ENCODE measurements at places on chromosomes 2 and 18.

DNA sequence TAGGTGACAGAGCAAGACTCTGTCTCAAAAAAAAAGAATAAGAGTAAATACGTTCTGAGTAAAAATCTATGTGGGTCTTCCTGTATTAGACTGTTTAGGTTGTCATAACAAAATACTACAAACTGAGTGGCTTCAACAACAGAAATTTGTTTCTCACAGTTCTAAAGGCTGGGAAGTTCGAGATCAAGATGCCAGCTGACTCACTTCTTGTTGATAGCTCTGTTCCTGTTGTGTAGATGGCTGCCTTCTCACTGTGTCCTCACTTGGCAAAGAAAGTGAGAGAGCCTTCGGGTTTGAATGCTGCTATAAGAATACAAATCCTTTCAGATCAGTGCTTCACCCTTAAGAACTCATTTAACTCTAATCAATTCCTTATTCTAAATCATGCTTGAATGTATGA lies 430.0 kb upstream of the VWC2L start:
- no peak for DNase-seq

DNA sequence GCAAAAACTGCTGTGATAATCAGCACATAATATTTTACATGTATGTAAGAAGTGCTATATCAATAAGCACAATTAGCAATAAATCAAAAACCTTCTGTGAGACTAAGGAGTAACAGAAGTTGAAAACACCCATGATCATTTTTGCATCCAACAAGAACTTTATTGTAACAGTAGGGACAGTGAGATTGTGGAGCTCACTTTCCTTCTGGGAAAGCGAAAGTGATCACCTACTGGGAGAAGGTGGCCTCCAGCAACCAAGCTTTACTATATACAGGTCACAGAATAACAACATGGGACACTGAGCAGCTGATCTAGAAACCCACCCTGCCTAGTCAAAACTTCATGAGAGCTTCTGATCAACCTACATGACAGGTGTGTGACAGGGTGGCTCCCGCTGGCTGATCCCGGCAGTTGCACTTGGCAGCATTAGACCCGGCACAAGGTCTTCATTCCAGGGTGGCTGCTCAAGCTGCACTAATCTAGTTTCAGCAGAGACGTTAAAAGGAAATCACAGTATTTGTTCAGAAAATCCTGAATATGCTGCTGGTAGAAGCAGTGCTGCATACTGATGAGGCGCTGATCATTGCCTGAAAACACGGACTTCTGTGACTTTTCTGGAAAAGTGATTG lies 63.5 kb upstream of the ARL5A start:
- no peak for DNase-seq

DNA sequence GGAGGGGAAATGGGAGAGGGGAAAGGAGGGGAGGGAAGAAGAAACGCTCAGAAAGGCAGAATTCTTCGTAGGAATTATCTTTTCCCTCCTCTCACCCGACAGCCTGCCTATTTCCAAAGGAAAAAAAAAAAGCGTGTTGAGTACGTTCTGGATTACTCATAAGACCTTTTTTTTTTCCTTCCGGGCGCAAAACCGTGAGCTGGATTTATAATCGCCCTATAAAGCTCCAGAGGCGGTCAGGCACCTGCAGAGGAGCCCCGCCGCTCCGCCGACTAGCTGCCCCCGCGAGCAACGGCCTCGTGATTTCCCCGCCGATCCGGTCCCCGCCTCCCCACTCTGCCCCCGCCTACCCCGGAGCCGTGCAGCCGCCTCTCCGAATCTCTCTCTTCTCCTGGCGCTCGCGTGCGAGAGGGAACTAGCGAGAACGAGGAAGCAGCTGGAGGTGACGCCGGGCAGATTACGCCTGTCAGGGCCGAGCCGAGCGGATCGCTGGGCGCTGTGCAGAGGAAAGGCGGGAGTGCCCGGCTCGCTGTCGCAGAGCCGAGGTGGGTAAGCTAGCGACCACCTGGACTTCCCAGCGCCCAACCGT lies at the start of gene GAD1:
GAD1 (plus strand) TSS at position 384 of the 589 bp plus-strand sequence. CDS start 1,705 bp downstream, outside the sequence.
- peak; percentile 36 for DNase-seq

- DNase-seq = no peak
Observed at GRCh38 chr18:45245091-45245511, 370.2 kb upstream of the SLC14A2 start.

GRCh38 chr2:48194641-48195040 lies 288.3 kb upstream of the FBXO11 start:
- no peak for DNase-seq

DNA sequence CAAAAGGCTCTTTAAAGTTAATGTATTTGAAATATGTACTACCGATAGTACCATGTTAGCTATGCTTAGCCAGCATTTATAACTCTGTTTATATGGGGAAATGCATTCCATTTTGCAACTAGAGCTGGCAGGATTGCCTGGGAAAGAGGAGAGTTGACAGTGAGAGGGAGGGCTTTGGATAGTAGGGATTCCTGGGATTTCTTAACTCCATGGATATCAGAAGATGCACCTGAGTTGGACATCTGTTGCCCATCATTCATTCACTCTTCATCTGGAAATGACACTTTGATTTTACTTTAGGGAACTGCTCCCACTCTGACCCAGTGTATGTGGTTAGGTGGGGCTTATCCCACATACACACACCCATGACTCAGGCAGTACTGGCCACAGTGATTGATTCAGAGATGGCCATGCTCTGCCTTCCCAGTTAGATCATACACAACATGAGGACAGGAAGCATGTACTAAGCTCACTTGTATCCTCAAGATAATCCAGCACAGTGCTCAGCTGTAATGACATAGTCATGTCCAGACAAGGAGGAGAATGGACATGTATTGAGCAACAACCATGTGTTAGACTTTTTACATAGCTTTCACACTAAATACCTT lies 248.8 kb downstream of the MREG start:
- DNase-seq = no peak

DNA sequence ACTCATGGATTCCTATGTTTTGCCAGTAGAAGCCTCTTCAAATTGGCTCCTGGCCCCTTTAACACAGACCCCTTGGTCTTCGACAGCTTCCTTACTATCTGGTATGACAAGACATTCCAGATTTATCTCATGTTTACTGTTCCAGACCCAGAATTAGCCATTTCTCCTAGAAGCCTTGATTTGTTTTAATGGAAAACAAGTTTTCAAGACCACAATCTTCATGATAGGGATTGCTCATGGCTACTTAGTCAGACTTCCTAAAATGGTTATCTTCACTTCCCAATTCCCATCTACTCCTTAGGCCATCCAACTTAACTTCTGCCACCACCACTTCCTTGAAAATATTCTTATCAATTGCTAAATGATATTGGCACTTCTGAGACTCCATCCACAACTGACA lies 63.2 kb downstream of the TTC32 start:
- DNase-seq = no peak

GRCh38 chr18:41993151-41993550 lies 38.1 kb downstream of the PIK3C3 start:
- DNase-seq = no peak

DNA sequence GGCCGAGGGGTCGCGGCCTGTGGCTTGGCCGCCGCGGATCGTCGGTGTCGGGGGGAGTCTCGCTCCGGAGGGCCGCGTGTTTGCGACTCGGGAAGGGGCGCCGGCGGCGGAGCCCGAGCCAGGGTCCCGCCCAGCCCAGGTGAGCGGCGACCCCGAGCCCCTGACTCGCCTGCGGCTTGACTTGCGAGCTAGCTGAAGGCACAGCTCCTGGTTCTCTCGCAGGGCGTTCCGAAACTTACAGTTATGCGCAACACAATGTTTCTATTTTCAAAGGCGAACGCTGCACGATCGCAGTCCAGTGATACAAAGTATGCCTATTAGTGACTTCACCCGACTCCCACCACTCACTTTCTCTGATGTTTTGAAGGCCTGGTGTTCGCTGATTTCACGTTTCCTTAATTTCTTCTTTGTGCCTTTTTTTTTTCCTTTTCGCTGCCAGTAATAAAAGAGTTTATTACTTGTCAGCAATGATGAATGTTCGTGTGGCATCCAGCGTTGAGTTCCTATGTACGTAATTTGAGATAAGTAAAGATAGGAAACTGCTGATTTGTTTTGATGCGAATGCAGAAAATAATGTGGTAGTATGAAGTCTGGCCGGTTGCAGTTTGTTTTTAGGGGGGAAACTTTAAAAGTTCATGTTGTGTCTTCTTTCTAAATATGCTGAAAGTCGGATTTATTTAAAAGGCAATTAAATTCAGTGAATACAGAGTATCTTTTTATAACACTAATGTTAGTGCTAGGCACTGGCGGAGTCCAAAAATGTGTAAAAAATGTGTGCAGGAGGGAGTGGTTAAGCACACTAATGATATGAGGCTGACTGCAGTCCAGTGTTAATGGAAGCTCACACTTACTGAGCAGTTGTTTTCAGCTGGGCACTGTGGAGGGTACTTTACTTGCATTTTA lies 706 bp downstream of the UBXN2A start:
- peak; percentile 35 for DNase-seq

- DNase-seq = no peak
Observed at GRCh38 chr18:476251-476664, 24.2 kb downstream of the COLEC12 start.

- DNase-seq = no peak
Observed at GRCh38 chr2:119485336-119486110, 38.8 kb downstream of the SCTR start.

GRCh38 chr2:158312981-158313380 lies 143.6 kb downstream of the CCDC148 start:
- no peak for DNase-seq

DNA sequence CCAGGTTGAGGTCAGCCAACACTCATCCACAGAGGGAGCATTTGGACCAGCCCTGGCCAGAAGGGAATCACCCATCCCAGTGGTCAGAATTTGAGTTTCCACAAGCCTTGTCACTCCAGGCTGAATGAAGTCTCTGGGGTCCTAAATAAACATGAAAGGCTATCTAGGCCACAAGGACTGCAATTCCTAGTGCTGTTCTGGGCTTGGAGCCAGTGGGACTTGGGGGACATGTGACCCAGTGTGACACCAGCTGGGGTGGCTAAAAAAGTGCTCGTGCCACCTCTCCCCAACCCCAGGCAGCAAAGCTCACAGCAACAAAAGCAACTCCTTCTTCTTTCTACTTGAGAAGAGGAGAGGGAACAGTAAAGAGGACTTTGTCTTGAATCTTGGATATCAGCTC lies 91.7 kb downstream of the MDH1 start:
- DNase-seq = no peak

DNA sequence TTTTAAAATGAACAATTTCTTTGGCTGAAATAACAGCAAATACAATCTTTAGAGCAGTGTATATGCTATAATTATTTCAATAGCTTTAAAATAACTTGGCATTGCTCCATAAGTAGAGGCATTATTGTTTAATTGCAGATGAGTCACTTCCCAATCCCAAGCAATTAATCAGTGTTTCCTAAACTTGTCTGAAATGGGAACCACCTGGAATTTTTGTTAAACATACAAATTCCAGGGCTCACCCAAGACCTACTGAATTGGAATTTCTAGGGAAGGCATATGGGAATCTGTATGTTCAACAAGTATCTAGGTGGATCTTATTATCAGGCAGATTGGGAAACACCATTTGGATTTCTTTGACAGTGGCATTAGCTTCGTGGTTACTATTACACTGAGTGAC lies 27.1 kb upstream of the FMNL2 start:
- no peak for DNase-seq

DNA sequence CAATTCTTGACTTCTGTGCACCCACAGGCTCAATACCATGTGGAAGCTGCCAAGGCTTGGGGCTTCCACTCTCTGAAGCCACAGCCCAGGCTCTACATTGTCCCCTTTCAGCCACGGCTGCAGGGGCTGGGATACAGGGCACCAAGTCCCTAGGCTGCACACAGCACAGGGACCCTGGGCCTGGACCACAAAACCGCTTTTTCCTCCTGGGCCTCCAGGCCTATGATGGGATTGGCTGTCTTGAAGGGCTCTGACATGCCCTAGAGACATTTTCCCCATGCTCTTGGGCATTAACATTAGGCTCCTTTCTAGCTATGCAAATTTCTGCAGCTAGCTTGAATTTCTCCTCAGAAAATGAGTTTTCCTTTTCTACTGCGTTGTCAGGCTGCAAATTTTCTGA lies 29.7 kb downstream of the NUP35 start:
- no peak for DNase-seq

- no peak for DNase-seq
Observed at GRCh38 chr2:236764716-236765115, 195.1 kb downstream of the ACKR3 start.

- DNase-seq = no peak
Observed at GRCh38 chr2:219041252-219041651, at the start of gene CFAP65. TSS of gene CFAP65 (minus strand) at chr2:219041516. CDS start at chr2:219039048, 2,468 bp downstream.

GRCh38 chr2:190748966-190749365 lies 100.1 kb downstream of the NAB1 start:
- no peak for DNase-seq

- DNase-seq = no peak
Observed at GRCh38 chr18:77654302-77654701, 404.7 kb downstream of the GALR1 start.

- no peak for DNase-seq
Observed at GRCh38 chr2:135838502-135838901, 1.5 kb upstream of the LCT start.

DNA sequence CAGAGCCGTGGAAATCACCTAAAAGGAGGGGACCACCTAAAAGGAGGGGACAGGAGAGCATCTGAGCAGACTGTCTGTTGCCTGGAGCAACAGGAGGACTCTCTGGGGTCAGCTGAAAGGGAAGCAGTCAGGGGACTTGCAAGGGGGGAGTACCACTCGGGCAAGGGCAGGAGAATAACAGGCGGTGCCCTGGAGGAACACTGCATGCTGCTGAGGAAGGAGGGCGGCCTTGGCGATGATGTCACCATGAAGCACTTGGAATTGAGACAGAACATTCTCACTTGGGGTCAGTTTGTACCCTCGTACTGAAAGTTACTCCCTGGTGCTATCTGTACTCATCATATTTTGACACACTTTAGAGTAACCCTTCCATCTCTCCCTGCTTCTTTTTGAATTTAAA lies 18.4 kb downstream of the SIX3 start:
- DNase-seq = no peak

- no peak for DNase-seq
Observed at GRCh38 chr18:58887613-58887963, 22.9 kb downstream of the ZNF532 start.

DNA sequence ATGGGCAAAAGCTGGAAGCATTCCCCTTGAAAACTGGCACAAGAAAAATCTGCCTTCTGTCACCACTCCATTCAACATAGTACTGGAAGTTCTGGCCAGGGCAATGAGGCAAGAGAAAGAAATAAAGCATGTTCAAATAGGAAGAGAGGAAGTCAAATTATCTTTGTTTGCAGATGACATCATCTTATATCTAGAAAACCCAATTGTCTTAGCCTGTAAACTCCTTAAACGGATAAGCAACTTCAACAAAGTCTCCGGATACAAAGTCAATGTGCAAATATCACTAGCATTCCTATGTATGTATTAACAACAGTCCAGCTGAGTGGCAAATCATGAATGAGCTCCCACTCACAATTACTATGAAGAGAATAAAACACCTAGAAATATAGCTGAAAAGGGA lies 1579.3 kb downstream of the SUCLG1 start:
- DNase-seq = no peak

GRCh38 chr18:12507007-12507406 lies 99.3 kb downstream of the PRELID3A start:
- DNase-seq = no peak
